ENCODE measurements at places on chromosomes 2 and 18.
A peak's percentile ranks its signal among the peaks of the same experiment; 100 is the strongest.

GRCh38 chr18:26840965-26841364, 24.5 kb downstream of the AQP4 start:
- DNase-seq = no peak

GRCh38 chr2:95343429-95344214, 46.5 kb downstream of the KCNIP3 start:
- DNase-seq = no peak

DNA sequence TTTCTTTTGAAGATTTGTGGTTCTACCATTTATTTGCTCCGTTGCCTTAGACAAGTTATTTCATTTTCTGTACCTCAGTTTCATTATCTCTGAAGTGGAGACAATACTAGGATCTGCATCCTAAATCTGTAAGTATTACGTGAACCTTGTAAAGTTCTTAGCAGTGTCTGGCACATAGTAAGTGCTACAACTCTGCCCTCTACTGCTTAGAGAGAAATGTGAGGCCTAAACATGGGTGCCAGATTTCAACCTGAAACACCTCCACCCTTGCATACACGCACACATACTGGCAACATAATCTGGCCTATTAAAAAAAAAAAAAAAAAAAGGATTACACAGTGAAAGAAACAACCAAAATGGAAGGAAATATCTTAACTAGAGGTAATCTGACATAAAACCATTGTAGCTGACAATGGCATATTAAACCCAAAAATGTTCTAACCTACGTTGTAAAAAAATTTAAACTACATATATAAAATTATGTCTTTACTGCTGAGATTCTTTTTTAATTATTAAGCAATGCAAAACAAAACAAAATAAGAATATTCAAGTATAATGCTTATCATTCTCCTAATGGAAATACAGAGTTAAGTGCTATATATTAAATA, 132.6 kb downstream of the MAP2 start:
- peak; percentile 22 for DNase-seq

DNA sequence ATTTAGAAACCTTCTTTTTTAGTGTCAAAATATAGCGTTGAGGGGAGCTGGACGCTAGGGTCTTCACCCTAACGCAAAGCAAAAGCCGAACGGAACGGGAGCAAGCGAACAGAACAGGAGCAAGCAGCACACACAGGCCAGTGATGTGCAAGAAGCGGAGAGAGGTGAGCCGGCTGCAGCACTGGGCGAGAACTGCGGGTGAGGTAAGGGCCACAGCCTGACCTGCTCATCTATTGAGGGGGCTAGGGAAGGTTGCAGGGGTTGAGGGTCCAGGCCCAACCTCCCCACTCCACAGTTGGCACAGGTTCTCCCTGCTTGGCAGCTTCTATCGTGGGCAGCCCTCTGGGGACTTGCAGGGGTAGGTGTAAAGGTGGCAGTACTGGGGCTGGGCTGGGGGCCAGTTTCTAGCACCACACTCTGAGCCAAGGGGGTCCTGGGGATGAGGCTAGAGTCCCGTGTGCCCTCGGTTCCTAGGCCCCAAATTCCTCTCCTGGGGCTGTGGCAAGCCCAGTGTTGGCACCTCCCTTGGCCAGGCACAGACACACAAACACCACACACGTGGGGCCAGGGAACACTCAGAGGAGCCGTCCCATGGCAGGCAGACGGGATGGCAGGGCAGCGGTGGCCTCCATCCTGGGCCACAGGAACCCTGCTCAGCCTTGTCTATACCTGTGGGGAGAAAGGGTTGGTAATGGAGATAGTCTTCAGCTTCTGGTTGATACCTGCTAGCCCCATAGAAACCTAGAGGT, 1.2 kb upstream of the ABCB6 start:
- DNase-seq = no peak

- no peak for DNase-seq
These were observed 75.8 kb upstream of the BCL11A start for GRCh38 chr2:60629305-60629662.

DNA sequence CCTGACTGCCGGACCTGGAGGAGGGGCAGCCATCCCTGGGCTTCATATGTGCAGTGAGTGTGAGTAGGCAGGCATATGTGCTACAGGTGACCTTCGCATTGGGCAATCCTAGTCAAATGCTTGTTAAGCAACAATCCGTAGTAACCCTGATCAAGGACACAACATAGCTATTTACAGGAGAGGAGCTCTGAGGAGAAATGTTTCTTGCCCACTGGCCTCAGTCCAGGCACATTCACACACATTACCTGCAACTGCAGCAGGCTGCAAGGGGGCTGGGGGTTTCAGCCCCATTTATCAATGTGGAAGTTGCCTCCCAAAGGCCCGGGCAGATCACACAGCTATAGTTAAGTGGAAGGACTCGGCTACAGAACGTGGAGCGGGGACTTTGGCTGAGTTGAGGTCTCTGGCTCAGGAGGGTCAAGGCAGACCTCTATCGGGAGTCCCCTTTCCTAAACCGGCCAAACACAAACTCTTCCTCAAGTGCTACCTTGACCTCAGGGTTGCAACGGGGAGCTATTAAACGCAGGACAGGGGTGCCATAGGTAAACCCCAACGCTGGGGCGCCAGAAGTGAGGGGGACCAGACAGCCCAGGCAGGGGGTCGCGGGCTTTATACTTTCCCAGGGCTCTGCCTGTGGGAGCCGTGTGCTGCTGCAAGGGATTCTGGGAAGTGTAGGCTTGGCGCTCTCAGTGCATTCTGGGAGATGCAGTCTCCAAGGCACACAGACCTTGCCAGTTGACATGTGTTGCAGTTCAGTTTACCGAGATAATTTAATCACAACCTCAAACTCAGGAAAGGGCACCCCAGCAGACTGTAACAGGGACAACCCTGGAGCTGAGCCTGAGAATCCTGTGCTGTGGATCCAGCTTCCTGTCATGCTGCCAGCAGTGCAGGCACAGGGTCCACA, 9.4 kb downstream of the KHK start:
- peak; percentile 54 for DNase-seq
